Stimulated activated CD8-positive, alpha-beta memory T cell treated with anti-CD3 and anti-CD28 coated beads, Interleukin-12 subunit alpha, Interleukin-12 subunit beta, amount 100 ng/mL, for 1 hour (primary cell): ENCODE measurements at places on chromosomes 2 and 18.

DNA sequence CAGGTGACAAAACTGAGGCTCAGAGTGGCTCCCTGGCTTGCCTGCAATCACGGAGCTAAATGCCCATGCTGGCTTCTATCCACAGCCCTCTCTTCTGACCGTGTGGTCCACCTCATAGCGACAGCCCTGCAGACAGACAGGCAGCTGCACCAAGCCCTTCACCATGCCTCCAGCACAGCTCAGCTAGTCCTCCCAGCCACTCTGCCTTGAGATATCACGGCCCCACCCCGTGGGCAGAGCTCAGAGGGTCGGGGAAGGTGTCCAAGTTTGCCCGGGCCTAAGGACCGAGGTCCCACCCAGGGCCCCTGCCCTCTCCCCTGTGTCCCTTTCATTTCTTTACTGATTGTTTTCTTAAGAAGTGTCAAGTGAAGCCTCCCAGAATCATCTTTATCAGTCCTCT, 128.2 kb upstream of the GLI2 start:
- no peak for DNase-seq

GRCh38 chr18:67109535-67109934, 407.0 kb downstream of the DSEL start:
- no peak for DNase-seq

- DNase-seq = no peak
Measured at GRCh38 chr2:111957872-111958354, 59.5 kb downstream of the MERTK start.

DNA sequence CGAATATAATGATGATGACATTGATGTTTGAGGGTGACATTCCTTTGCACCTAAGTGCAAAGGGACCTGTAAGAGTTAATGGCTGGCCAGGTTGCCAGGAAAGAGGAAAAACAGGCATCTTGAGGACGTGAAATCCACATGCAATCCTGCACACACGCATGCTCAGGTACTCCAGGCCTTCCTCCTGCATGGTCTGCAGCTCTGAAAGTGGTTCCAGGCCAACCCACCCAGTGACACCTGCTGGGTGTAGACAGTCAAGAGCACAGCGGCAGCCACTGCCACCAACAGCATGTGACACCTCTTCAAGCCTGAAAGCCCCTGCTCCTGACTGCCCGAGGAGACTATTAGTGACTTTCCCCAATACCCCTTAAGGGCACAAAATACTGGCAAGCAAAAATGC, 101.6 kb downstream of the PIEZO2 start:
- no peak for DNase-seq

- no peak for DNase-seq
Measured at GRCh38 chr2:99079226-99079625, 62.3 kb upstream of the C2orf15 start.

- DNase-seq = no peak
Measured at GRCh38 chr2:39370101-39370500, 67.0 kb downstream of the MAP4K3 start.

DNA sequence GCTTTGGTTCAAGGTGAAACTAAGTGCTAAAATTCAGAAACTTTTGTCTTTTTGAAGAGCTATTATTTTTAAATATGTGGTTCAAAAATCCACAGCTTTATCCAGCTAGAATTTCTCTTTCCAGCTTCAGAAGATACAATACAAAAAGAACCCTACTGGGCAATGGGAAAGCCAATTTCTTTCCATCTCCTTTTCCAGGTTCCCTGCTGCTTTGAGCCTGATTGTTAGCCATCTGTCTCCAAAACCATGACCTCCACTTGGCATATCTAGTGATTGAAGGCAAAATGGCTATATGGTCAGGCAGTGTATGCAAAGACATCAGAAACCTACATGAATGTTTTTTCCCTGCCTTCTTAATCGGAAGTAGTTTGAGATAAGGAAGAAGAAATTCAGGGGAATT, 134.1 kb downstream of the KCNH7 start:
- DNase-seq = no peak

DNA sequence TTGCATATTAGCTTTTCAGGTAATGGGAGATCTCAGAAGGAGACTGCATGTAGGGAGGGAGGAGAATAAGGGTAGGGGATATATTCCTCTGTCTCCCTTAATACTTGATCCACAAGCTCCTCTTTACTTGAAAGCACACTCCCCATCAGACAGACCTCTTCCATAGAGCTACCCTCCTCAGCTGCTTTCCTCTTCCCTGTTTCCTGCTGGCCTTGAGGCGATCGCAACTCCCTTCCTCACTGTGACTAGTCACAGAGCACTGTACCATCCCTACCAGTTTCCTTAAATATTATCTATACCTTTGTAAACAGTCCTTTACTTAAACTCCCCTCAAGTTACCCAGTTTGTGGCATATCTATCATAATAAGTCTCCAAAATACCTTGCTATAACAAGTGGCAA, 10.9 kb downstream of the ROCK1 start:
- no peak for DNase-seq

DNA sequence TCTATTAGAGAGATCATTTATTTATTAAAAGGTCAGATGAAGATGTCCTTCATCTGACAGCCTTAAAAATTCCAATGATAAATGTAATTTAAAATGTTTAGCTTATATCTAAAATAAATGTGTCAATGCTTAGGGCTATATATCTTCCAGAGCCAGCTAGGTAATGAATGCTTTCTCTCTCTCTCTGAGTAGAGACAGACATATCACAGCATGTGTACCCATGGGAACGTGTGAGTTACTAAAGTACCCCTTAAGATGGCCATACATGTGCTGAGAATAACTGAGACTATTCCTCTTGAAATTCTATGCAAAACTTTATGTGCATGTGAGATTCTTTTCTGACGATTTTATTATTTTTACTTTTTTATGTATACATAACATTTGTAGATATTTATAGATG, 420.9 kb upstream of the ST6GAL2 start:
- DNase-seq = no peak

GRCh38 chr2:88016086-88016959, at the start of gene RNU2-63P:
TSS of gene RNU2-63P (minus strand) at chr2:88016547.
- DNase-seq = peak; percentile 65

DNA sequence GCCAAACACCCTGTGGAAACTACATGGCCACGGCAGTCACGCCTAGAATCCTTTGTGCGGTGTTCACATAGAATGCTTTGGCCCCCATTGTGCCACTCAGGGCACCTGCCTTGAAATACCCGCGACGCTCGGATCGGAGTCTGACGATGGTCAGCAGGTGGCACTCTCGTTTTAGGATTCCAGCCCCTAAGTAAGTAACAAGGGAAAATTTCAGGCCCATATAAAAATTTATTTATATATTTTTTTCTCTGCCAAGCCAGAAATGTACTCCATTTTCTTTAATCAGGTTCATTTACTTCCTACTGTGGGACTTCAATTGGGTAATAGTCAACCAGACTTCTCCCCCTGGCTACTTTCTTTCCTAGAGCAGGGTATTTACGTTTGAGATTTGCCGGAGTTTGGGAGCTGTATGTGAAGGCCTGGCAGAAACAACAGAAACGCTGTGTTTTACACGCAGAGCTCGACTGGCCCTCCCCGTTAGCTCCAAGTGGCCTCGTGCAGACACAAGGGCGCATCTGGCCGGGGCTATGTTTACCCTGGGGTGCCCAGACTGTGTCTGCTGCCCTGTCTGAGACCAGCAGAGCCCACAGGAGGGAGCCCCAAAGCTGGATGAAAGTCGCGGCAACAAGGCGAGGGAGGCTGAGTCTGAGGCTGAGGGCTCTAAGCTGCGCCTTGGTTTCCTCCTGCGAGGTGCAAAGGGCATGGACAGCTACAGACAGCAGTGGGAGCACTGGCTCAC, 41.6 kb downstream of the LRRC30 start:
- DNase-seq = no peak

GRCh38 chr2:238235331-238235732, 4.5 kb downstream of the HES6 start:
- no peak for DNase-seq

- no peak for DNase-seq
Measured at GRCh38 chr2:17628349-17629261, 88.1 kb downstream of the VSNL1 start.

- no peak for DNase-seq
Measured at GRCh38 chr2:43175876-43176275, 50.5 kb downstream of the ZFP36L2 start.

DNA sequence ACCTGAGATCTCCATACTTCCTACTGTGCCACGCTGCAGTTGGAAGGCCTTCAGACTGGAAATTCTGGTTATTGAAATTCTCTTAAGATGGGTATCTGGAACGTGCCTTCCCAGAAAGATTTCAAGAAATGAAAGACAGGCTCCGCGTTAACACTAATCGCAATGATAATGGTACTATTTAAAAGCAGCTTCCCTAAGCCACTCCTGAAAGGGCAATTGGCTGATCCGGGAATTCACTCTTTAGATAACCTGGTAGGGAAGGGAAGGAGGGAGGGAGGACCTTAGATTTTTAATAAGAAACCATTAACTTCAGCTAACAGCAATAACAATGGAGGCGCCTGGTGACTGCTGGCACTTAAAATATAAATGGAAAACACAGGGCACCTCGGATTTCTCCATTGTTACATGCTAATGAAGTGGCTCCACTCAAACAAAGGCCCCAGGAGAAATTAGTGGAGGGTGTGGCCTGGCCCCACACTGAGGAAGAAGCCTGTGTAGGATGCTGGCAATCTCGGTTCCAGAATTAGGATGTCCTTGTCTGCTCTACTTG, 22.5 kb upstream of the MTA3 start:
- DNase-seq = no peak

GRCh38 chr2:189614585-189614984, 34.0 kb upstream of the SLC40A1 start:
- no peak for DNase-seq

DNA sequence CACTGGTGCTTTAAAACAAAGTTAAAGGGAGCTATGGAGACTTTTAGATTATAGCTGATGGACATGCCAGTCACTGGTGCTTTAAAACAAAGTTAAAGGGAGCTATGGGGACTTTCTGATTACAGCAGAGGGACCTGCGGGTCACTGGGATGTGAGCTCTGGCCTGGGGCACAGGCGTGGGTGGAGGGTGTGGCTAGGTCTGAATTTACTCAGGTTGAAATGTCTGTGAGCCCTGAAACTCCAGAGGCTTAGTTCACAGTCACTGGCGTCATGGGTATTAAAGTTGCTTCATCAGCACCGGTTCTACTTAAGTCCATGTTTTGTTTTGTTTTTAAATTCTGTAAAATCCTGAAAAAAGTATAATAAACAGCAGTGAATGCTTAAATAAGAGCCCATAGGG, 49.0 kb upstream of the TMEM18 start:
- DNase-seq = no peak

DNA sequence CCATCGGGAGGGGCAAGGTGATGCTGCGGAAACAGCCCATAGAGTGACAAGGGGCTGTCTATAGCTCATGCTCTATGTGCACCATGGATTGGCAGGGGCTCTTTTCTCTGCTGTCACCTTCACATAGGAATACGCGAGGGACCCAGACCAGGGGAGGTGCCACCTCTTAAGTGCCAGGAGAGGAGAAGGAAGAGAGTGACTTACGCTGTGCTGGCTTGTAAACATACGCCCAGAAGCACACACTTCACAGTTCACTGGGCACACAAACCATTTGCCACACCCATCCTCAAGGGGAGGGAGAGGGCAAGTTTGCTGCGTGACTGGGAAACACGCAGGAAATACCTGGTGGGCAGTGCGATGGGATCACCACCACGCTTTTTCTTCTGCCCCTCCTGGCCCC, 65.1 kb upstream of the GPR45 start:
- DNase-seq = no peak

DNA sequence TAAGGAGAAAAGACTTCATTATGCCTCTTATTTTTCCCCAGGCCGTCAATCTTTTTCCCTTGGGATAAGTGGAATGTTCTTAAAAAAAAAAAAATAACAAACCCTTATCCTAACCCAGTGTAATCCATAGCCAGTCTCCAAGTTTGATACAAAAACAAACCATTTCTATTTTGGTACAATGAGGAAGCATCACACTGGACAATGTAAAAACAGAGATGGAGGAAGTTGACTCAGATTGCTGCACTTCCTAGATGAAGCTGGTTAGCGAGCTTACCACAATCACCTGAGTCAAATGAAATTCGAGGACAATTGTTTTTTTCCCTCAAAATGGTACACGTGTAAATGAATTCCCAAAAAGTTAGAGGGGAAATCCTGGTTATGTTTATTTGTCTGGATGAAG, 259.7 kb downstream of the TCF4 start:
- DNase-seq = no peak

- no peak for DNase-seq
Measured at GRCh38 chr18:59101830-59102414, 37.8 kb upstream of the SEC11C start.

DNA sequence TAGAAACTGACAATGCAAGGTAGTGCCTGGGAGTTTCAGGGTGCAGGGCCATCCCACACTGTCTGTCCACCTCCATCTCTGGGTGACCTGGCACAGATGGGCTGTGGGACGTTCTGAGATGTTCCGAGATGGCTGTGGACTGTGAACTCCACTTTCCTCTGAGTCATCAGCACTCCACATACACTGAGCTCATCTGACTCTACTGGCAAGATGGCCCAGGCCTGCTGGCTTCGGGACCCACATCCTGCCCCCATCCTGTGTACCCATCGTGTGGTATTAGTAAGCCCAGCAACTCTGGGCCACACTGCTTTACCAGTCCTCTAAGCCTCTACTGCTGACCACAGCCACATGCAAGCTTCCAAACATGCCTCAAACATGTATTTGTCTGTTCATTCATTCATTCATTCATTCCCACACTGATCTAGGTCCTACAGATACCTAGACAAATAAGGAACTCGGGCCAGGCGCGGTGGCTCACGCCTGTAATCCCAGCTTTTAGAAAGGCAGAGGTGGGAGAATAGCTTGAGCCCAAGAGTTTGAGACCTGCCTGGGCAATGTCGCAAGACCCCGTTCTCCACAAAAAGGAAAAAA, 124.8 kb upstream of the CXCR4 start:
- DNase-seq = no peak

DNA sequence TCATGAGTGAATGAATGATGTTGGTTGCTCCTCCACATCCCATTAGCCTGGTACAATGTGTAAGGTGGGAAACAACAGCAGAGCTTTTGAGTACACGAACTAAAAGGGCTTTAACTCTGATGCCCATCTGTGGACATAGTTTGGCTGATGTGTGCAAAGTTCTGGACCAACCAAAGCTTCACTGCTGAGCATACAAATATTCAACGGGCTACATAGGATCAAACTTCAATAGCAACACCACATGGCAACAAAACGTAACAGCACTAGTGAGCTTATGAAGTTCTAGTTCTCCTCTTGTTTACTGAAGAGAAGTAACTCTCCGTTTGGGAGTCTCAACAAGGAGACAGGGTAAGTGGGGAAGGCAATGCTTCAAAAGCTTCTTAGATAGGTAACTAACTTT, 20.4 kb downstream of the STAM2 start:
- DNase-seq = no peak
